ENCODE measurements at places on chromosomes 5 and 9.

DNA sequence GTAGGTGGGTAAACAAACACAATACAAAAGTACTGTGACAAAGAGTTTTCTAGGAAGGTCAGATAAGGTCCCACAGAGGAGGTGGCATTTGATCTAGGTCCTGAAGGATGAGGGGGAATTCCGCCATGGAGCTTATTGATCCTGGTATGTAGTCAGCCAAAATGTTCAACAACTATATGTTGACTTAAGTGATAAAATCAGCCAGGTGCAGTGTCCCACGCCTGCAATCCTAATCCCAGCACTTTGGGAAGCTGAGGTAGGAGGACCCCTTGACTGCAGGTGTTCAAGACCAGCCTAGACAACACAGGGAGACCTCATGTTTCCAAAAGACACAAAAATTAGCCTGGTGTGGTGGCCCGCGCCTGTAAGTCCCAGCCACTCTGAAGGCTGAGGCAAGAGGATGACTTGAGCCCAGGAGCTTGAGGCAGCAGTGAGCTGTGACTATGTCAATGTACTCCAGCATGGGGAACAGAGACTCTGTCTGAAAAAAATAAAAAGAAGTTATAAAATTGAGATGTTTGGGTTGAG lies 46.4 kb upstream of the PLIN2 start:
- no peak for DNase-seq

DNA sequence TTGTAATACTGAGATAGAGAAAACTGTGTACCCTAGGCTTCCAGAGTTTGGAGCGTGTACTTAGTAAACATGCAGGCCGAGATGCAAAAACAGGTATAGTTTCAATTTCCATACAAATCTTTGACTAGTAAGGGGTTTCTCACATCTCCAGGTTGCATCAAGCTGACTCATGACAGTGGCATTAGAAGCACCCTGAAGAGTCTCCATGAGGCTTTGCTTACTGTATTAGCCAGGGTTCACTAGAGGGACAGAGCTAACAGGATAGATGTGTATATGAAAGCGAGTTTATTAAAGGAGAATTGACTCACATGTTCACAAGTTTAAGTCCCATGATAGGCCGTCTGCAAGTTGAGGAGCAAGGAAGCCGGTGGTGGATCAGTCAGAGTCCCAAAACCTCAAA lies 275.3 kb upstream of the CDH6 start:
- no peak for DNase-seq

GRCh38 chr9:34170237-34170991 lies 8.4 kb upstream of the UBAP1 start:
- no peak for DNase-seq

GRCh38 chr9:90074316-90074962 lies 469.6 kb downstream of the GADD45G start:
- DNase-seq = no peak

- DNase-seq = no peak
Measured at GRCh38 chr5:104178829-104179456, 616.4 kb upstream of the NUDT12 start.

GRCh38 chr5:125411071-125411743 lies 664.8 kb upstream of the ZNF608 start:
- no peak for DNase-seq

GRCh38 chr9:128321879-128322403 lies 306 bp downstream of the TRUB2 start:
- DNase-seq = no peak

GRCh38 chr9:121604242-121604641 lies 47.2 kb upstream of the DAB2IP start:
- DNase-seq = no peak

- no peak for DNase-seq
Measured at GRCh38 chr9:109934857-109935215, 154.8 kb downstream of the PALM2AKAP2 start.

DNA sequence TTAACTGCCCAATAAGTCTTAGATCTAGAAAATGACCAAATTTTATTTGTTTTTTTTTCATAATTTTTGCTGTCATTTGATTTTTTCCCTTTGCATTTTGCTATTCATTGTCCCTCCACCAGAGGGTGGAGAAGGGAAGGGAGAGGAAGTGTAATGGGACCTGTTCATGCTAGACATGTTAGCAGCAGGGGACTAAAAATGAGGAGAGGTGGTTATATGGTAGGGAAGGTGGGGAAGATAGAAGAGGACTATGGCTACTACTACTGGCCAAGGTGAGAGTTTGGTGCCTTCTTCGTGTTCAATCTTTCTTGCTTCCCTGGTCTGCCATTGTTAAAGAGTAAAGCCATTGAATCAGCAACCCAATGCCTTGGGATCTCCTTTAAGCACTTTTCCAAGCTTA lies 6.4 kb downstream of the GRIA1 start:
- DNase-seq = no peak

DNA sequence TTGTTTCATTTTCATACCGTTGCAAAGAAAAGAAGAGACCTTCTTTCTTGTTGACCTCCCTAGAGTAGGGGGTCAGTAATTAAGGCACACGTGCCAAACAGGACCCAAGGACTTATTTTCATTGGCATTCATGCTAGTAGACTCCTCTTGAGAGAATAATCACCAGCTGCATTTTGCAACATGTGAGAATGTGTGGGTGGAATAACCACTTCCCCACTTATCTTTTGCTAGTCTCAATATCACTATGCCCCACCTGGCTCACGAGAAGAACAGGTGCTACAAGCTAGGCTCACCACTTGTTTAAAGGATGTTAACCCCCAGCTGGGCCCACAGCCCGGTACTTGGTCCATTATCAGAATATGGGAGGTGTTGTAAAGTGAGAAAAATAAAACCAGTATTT lies 460.7 kb upstream of the MEF2C start:
- no peak for DNase-seq

GRCh38 chr5:168813184-168813968 lies 234.2 kb upstream of the PANK3 start:
- no peak for DNase-seq

- no peak for DNase-seq
Measured at GRCh38 chr9:18703151-18703900, 229.4 kb downstream of the ADAMTSL1 start.

- DNase-seq = no peak
Measured at GRCh38 chr9:17963498-17963897, 384.6 kb downstream of the SH3GL2 start.

DNA sequence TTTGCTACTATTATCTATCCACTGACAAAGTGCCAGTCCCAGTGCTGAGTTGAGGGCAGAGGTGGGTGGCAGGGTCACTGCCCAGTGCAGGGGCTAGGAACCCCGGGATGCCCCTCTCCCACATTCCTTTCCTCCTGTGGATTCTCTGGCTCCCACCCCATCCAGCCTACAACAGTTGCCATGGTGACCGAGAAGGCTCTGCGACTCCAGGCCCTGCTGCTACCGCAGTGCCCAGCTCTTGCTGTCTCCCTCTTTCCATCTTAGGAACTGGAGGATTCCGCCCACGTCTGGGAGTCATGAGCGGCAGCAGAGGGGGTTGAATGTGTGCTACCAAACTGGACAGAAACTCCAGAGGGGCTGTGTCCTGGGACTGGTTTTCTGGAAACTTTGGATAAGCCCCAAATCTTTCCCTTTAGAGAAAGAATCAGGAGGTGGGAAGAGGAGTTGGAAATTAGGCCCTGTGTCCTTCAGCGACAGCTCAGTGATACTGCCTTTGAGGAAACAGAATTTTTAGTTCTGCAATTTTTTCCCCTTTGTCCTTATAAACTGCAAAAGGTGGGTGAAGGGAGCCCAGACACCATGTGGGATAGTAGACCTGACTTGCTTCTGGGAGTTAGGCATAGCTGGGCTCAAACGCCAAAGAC lies 20.7 kb upstream of the C5orf47 start:
- DNase-seq = no peak

GRCh38 chr5:42974536-42974935 lies 65.6 kb downstream of the ANXA2R start:
- DNase-seq = no peak

GRCh38 chr5:43305948-43306565 lies 7.2 kb downstream of the HMGCS1 start:
- no peak for DNase-seq

GRCh38 chr5:147482706-147483180 lies 27.1 kb downstream of the DPYSL3 start:
- no peak for DNase-seq

GRCh38 chr9:91245431-91246313 lies 116.0 kb downstream of the AUH start:
- no peak for DNase-seq

GRCh38 chr9:101590901-101591300 lies 3.9 kb downstream of the PPP3R2 start:
- DNase-seq = no peak

GRCh38 chr5:149485655-149486615 lies 65.3 kb downstream of the CSNK1A1 start:
- no peak for DNase-seq

DNA sequence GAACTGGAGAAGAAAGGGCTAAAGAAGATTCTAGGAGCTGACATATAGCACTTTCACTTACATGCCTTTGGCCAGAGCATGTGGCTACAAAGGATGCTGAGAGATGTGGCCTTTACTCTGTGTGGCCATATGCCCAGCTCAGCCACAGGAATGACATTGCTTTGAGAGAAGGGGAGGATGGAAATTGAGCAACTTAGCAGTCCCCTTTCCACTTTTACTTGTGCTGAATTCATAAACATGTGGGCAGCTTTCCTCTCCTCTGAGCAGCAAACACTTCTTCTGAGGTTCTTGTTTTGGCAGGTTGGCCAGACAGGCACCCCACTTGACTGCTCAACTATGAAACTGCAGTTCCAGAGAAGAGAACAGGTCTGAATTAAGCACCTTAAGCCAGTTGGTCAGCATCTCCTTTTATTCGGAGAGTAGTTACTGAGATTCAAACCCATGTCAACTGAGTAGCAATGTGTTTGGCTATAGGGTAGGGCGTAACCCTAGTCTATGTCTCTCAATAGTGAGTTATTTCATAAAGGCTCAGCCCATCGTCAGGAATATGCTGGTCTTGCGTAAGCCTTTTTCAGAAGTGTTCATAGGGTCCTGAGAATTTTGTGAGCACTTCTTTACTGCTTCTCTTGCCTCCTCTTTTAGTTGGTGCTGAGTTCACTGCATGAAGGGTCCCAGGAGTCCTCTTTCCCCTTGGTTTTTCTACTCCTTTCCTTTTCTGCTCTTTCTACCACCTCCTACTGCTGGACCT lies 134.5 kb downstream of the PALM2AKAP2 start:
- no peak for DNase-seq

DNA sequence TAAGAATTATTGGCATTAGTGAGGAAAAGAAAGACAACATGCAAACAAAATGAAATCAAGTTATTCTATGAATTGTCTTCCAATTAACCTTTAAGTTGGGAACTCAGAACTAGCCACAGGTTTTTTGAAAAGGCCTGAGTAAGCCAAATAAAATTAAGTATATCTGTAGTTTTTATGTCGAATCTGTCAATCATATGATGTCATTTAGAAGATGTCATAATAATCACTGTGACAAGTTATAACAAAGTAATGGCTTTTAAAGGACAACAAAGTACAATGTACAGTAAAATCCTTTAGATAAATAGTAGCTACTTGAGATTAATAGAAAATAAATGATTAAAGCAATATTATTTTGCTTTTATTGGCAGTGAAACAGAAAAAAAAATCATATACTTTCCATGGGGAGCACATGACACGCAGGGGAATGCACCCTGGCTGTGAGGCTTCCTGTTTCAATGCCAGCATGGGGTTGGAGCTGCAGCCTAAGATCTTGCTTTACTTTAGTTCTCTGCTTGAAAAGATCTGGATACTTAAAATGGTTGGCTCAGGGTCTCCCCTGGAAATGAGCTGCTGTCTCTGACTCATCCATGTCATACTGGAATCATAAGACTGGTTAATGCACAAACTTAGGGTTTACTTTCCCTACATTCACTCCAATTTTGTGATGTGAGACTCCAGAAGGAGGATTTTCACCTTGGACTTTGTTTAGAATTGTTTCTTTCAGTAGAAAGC lies 284.3 kb downstream of the TAF11L14 start:
- DNase-seq = no peak

GRCh38 chr5:109111680-109112079 lies 298.1 kb downstream of the PJA2 start:
- DNase-seq = no peak

DNA sequence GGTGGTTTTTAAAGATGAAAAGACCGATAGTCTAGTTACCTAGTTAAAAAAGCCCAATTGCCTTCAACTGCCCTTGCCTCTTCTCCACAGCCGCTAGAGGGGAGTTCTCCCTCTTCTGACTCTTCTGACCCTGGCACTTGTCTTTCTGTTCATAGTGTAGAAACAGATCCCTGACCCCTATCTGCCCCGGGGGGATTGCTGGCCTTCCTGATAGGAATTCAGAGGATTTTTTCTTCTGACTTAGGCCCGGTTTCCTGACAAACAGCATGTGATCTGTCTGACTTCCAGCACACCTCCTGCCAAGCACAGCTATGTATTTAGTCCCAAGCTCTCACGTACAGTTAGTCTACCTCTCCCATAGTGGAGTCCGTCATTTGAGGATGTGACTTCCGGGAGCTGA lies 5.0 kb upstream of the TMEM268 start:
- DNase-seq = no peak

DNA sequence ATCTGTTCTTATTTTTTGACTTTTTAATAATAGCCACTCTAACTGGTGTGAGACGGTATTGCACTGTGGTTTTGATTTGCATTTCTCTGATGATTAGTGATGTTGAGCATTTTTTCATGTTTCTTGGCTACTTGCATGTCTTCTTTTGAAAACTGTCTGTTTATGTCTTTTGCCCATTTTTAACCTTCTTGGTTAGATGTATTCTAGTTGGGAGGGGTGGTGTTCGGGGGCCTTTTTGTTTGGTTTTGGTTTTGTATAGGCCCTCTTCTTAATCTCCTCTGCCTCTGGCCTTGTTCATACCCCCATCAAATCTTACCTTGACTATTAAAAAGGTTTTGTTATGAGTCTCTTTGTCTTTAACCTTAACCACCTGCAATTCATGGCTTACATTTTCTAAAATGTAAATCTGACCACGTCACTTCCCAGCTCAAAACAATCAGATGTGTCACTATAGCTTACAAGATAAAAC lies 107.8 kb upstream of the NR4A3 start:
- DNase-seq = no peak

GRCh38 chr9:36665921-36666431 lies 93.3 kb downstream of the MELK start:
- no peak for DNase-seq
